ENCODE measurements at places on chromosomes 5 and 9. TPM values are rescaled to one million over a fixed set of nuclear protein-coding genes. Genes with fewer than 3 reads are reported as not detected.
A peak's percentile ranks its signal among the peaks of the same experiment; 100 is the strongest.

The IFNA4 gene
- total RNA-seq, result not detected

DNA sequence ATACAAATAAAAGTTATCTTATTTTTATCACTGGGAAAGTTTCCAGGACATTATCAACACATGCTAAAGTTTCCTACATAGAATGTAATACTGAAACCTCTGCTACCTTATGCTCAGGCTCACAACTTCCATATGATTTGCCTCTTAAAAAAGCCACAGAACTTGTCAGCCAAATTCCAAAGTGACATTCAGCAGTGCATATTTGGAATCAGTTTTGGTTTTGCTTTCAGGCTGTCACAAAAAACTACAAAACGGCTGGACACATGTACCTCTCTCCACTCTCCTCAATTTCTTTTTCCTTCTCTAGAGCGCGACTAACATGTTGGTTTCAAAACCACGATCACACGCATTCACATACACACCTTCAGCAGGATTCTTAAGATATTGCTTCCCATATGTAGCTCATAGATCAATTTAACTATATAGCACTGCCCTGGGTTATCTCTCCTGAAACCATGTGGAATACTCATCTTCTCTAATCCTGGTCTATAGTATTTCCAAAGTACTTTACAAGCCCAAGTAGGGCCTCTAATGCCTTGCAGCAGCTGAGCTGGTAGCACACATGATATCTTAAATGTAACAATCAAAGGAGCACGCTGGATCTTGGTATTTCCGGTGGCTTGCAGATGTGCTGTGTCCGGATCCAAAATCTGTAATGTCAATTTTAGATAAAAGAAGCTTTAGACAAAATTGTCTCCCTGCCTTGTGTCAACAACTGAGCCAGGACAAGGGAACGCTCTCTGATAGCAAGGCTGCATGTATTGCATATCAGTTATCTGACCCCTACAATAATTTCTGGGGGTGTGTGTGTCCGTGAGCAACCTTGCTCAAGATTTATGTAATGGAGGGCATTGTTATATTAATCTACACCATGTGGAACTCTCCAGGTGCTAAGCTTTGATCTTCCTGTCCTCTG lies 203.2 kb downstream of the DMRT2 start:
- no peak overlapping the region for H3K4me3 ChIP-seq
- H3K27ac ChIP-seq, result no peak overlapping the region
- DNase-seq, result no peak
- no peaks in the 10 kb centered on the region for H3K27me3 ChIP-seq
- H3K4me1 ChIP-seq, result no peaks in the 10 kb centered on the region

The PHF24 gene
- not detected for total RNA-seq

DNA sequence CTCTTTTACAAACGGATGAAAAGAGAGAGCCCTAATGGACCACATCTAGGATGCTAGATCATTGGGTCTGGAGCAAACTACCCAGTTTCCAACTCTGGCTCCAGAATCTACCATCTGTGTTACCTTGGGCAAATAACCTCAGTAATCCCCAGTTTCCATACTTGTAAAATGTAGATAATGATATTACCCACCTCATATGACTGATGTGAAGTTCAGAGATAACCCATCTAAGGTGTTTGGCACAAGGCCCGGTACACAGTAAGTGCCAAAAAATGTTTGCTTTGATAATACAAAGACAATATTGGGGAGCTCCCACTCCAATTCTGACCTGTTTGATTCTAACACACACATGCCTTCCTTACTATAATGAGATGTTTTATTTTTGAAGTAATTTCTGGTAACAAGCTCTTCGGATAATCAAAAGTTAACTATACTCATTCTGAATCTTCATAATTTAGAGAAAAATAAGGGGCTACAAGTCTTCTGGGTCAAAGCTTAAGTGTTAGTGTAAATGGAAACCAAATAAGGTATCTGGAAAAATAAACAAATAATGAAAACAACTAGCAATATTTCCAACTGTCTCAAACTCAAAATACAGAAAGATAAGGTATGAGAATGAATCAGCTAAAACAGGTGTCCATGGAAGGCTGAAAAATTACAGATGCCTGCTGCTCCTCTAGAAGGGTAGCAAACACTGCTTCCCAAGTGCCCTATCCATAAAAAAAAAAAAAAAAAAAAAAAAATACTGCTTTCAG lies 30.4 kb downstream of the ELL2 start:
- H3K4me3 ChIP-seq, result no peak overlapping the region
- no peaks in the 10 kb centered on the region for H3K27me3 ChIP-seq
- H3K36me3 ChIP-seq, result no peaks in the 10 kb centered on the region
- H3K27ac ChIP-seq, result no peak overlapping the region

DNA sequence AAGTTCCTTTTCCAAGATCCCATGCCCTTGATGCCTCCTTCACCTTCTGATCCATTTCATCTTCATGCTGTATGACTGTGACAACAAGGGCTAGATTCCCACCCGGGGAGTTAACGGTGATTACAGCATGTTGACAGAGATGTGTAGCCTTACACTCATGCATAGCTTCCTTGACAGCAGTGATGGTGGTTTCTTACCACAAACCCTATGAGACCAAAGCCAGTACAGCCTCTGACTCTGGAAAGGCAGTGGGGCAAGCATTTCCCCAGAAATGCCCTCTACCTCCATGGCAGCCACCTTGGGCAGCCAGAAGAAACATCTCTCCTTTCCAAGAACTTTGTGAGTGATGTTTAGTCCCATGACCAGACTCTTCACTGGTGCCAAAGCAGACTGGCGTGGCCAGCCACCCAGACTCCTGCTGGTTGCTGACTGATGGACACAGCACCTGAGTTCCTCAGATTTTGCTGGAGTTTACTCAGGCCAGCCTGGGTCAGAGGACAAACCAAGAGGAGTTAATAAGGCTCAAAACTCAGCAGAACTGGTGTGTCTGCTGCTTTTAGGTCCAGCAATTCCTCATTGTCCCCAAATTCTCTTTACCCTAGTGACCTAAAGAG lies 199.7 kb upstream of the SLC27A6 start:
- no peaks in the 10 kb centered on the region for H3K4me1 ChIP-seq
- H3K27ac ChIP-seq, result no peak overlapping the region
- H3K4me3 ChIP-seq, result no peak overlapping the region
- no peaks in the 10 kb centered on the region for H3K36me3 ChIP-seq
- no peak for DNase-seq

DNA sequence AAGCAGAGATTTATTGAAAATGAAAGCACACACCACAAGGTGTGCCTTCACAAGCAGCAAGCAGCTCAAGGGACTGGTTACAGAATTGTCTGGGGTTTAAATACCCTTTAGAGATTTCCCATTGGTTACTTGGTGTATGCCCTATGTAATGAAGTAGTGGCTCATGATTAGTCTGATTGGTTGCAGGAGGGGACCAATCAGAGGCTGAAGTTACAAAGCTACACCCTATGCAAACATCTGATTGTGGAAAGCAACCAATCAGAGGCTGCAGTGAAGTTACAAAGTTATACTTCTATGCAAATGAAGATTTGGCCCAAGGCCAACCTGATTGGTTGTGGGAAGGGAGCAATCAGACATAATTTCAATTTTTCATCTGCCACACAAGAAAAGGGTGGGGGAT lies 119.9 kb downstream of the C9orf152 start:
- no peak for DNase-seq
- no peaks in the 10 kb centered on the region for H3K27me3 ChIP-seq
- no peak overlapping the region for H3K27ac ChIP-seq
- H3K4me3 ChIP-seq, result no peak overlapping the region

DNA sequence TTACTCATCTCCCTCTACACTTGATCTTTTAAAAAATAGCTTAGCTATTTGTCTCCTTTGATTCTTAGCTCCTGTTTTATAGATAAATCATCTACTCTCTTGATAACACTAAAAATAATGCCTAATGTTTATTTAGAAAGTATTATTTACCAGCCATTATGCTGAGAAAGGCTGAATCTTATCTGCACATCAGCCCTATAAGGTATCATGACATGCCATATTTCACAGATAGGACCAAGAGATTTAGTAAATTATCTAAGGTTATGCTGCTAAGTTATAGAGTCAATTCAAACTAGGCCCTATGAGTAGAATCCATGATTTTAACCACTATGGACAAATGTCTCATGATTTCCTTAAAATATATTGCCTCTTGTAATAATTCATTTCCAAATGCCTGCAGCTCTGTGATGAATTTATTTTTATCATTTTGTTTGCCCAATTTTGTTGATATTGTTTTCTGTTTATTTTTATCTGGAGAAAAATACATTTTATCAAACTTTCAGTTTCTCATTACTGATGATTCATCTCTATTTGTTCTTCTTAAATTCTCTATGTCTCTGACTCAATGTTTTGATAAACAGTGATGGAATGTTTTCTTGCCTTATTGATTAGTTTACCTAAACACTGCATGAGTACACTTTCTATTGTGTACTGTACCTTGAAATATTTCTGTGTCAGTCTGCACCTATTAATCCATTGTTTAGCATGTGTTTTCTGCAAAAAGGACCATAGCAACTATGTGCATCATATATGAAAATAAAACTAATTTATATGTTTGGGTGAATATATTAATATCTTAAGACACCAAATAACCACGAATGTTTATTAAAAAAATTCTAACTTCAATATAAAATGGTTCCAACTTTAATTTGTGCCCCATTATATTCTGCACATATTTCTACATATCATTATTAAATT lies 300.8 kb downstream of the CDH9 start:
- no peaks in the 10 kb centered on the region for H3K27me3 ChIP-seq
- H3K4me1 ChIP-seq, result no peaks in the 10 kb centered on the region

- peaks cover 75% of the 10 kb centered on the region for H3K4me1 ChIP-seq
- peak overlapping the region; percentile 87 for H3K27ac ChIP-seq
- no peak overlapping the region for H3K4me3 ChIP-seq
- peak; percentile 80 for DNase-seq
Measured at GRCh38 chr9:127905004-127905728, 5.8 kb upstream of the ST6GALNAC6 start.

DNA sequence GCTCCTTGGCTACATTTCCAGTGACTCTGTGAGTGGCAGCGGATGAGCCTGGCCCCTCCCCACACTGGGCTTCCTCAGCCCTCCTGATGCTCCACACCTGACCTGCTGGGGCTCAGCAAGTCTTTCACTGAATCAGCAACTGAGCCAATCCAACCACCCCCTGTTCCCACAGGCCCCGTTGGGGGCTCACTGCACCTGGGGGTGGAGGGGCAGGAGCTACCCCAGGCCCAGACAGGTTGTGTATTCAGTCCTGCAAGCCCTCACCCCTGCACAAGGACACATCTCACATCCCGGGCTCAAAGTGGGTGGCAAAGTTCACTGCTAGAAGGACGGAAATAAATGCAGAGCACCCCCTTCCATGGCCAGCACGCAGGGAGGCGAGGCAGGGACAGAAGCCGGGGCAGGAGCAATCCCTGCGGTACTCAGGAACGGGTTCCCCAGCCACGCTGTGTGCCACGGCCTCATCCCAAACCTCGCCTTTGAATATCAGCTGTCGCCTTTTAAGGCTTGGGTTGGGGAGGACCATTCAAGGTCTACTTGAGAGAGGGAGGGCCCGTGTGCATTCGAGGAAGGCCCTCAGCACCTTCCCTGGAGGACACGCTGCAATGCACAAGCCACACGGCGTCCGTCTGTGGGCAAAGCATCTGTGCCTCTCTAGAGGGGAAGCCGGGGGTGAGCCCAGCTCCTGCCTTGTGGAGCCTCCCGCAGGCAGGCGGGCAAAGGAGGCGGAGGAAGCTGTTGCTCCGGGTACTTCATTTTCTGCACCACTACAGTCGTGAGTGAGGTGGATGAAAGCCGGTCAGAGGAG lies 75.0 kb upstream of the SARDH start:
- H3K27ac ChIP-seq, result no peak overlapping the region
- H3K36me3 ChIP-seq, result no peaks in the 10 kb centered on the region
- DNase-seq, result no peak
- H3K4me1 ChIP-seq, result no peaks in the 10 kb centered on the region
- H3K27me3 ChIP-seq, result no peaks in the 10 kb centered on the region

GRCh38 chr9:270657-271237 lies 56.1 kb downstream of the DOCK8 start:
- no peak overlapping the region for H3K27ac ChIP-seq
- H3K36me3 ChIP-seq, result no peaks in the 10 kb centered on the region
- no peak for DNase-seq
- H3K4me1 ChIP-seq, result no peaks in the 10 kb centered on the region
- no peaks in the 10 kb centered on the region for H3K27me3 ChIP-seq

DNA sequence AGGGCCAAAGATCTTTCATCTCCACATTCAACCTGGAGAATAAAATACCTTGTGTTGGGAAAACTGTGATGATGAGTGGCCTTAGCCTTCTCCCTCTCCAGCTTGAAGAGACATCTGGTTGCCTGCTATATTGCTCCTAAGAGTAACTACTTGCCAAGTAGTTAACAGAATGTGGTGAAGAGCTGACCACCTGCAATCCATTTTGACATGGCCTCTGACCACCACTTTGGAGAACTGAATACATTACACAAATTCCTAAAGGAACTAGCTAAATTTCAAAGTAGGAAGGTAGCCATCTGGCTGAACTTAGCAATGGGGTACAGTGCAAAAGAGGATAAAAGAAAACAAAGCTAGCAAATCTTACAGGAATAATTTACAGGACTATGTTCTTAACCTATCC lies 7.2 kb downstream of the TBCA start:
- no peaks in the 10 kb centered on the region for H3K27me3 ChIP-seq
- H3K4me3 ChIP-seq, result no peak overlapping the region
- DNase-seq, result no peak

DNA sequence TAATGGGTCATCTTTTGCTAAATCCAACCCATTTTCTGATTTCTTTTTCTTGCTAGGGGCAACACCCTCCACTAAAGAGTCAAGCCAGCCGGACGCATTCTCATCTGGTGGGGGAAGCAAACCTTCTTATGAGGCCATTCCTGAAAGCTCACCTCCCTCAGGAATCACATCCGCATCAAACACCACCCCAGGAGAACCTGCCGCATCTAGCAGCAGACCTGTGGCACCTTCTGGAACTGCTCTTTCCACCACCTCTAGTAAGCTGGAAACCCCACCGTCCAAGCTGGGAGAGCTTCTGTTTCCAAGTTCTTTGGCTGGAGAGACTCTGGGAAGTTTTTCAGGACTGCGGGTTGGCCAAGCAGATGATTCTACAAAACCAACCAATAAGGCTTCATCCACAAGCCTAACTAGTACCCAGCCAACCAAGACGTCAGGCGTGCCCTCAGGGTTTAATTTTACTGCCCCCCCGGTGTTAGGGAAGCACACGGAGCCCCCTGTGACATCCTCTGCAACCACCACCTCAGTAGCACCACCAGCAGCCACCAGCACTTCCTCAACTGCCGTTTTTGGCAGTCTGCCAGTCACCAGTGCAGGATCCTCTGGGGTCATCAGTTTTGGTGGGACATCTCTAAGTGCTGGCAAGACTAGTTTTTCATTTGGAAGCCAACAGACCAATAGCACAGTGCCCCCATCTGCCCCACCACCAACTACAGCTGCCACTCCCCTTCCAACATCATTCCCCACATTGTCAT lies 72.0 kb downstream of the NUP214 start:
- DNase-seq, result no peak
- H3K27ac ChIP-seq, result no peak overlapping the region
- H3K4me1 ChIP-seq, result no peaks in the 10 kb centered on the region
- peaks cover 41% of the 10 kb centered on the region for H3K36me3 ChIP-seq

All from transverse colon (tissue), 4 donors.